ENCODE measurements at places on chromosomes 16 and 17.

GRCh38 chr16:27408012-27408601, 6.1 kb downstream of the IL21R start:
- no peak for DNase-seq

- DNase-seq: no peak
These were observed 8.2 kb downstream of the ARL4D start for GRCh38 chr17:43406676-43407645.

DNA sequence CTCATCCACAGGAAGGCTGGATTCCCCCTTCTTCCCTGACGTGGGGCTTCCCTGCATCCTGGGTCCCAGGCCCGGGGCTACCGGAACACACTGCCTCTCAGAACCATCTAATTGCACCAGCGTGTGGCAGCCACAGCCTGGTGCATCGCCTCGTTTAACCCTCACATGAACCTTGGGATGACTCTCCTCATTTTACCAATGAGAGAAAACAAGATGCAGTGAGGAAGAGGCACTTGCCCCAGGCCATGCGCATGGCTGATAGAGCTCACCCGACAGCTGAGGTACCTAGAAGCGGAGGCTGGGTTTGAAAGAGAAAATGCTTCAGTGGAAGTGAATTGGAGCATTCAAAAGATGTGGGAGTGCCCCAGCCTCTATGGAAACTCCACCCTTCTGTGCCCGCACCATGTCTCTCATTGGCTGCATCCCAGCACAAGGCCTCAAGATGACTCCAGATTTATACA, 162.3 kb downstream of the KATNIP start:
- DNase-seq: no peak

DNA sequence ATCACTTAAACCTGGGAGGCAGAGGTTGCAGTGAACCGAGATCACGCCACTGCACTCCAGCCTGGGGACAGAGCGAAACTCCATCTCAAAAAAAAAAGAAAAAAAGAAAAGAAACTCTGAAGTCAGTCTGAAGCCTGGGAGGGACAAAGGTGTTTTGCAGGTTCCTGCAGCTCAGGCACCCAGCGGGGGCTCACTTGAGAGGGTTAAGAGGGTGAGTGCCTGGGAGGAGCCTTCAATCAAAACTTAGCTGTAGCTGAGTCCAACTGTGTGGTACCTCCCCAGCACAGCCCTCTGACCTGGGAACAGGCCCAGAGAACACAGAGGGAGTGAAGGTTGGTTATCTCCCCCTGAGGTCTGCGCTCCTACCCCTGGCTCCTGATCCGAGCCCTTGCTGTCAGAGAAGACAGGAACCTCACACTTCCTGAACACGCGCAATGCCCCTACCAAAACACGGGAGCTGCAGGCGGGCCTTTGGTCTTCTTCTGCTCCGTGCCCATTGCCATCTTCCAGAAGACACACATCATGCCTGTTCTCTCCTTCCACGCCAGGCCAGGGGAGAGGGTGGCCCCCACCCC, 20.4 kb upstream of the ZC3H18 start:
- DNase-seq: no peak

GRCh38 chr17:31568539-31568938, 177.1 kb downstream of the RAB11FIP4 start:
- DNase-seq: no peak

DNA sequence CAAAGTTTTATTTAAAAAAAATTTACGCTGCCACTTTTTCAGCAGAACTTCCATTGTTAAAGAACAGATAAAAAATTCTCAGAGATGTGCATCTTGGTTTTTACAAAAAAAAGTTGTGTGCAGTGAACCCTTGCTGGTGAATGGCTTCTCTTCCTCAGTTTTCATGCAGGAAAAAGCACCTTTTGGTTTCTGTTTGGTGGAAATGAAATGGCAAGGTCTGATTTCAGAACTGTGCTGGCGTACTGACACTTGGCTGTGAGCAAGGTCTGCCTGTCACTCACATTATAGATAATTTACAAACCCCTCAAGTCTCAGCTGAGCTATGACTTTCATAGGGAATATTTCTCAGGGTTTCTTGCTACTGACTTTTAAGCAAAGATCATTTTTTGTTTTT, 5.7 kb upstream of the SALL1 start:
- DNase-seq: no peak

DNA sequence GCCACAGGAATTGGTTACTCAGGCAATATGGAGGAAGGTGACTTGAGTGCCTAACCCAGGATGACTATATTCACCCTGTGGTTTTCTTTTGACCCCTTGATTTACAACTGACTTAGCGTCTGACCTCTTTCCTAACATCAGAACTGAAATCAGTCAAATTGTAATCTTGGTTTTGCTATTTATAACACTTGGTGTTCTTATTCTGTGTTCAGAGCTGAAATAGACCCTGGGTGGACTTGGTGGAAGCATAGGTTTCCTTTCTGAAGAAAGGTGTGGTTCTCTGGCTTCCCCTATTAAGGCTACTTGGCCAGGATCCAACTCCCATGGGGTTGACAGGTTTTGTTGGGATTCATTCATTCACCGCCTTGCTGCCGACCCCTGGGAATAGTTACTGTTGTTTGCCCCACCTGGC, 80.8 kb downstream of the CLEC16A start:
- no peak for DNase-seq

DNA sequence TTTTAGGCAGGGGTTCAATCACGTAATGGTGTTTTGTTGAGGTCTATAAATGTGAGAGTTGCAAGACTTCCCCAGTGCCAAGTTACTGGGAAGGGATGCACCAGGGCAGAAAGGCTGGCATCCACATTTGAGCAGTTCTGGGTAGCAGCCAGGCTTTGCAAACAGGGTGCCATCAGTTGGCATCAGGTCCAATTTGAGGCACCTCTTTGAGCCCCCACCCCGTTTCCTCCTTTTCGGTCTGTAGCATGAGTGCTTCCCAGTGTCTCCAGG, 142.6 kb upstream of the CACNG5 start:
- DNase-seq: no peak

- DNase-seq: no peak
These were observed 1021.4 kb downstream of the CDH8 start for GRCh38 chr16:61014869-61015268.

- DNase-seq: no peak
These were observed 35.0 kb downstream of the SNX29 start for GRCh38 chr16:12011565-12011964.

DNA sequence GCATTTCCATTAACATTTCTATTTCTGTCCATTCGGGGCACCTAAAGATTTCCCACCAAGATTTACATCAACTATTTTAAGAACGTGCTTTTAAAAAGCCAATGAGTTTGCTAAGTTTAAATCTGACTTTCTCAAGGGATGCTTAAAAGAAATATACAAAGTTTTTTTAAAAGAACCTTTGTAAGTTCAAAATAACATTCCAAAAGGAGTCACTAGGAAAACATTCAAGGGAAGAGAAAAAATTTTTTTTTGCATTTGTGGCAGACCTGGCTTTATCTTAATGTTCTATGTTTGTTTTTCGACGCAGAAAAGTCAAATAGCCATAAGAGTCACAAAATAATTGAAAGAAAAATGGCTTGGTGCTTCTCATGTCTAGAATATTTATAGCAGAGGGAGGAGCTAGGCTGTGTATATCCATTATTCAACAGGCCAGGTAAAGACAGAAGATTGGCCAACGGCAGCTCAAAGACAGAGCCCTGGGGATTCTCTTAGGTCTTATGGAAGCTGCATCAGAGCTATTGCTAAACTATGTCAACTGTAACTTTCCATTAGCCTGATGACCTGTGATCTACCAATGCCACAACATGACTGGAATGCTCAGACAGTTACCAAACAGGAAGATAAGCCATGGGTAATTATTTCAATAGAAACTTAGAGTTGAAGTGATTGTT, 37.8 kb upstream of the MYOCD start:
- DNase-seq: no peak

DNA sequence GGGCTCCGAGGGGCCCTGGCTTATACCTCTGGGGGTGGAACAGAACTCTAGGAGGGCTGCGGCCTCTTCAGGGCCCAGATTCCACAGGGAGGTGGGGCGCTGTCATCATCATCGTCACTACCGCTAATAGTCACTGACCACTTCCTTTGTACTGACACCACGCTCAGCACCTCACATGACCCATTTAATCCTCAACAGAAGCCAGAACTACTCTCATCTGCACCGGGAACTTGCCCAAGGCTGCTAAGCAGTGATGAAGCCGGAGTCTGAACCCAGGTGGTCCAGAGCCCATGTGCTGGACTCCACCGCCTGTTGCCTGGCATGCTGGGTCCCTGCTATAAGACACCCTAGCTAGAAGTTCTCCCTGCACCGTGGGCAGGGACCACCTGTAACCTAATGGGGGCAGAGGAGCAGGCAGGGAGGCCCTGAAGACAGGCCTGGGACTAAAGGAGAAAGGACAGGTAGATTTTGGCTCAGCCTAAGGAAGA, 12.0 kb downstream of the UNC13D start:
- DNase-seq: no peak

GRCh38 chr17:9900784-9901183, 4.3 kb downstream of the RCVRN start:
- no peak for DNase-seq

GRCh38 chr17:79606487-79607281, 4.2 kb downstream of the RBFOX3 start:
- no peak for DNase-seq

DNA sequence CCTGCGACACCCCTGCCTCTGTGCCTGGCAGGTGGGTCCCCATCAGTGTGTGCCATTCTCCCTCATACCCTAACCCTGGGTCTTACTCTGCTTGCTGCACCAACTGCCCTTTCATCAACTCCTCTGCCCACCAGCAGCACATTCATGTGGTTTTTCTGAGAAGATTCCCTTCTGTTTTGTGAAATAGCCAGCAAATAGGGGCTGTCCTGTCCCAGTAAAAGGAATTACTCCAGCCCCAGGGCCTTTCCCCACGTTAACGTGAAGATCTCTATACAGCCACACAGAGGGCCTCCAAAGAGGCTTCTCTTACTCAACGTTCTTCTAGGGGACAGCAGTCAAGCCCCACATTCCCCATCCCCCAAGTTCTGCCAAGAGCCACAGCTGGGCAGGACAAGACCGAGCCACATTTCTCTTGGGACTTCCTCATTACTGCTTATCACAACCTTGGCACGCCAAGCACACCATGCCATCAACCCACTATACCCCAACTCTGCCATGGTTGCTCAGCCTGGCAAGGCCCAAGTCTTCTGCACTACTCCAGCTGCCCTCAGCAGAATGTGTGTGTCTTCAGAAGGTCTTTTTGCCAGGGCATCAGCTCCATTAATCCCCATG, 18.7 kb upstream of the CCL2 start:
- no peak for DNase-seq

GRCh38 chr16:85455534-85455933, 157.6 kb upstream of the GSE1 start:
- no peak for DNase-seq

DNA sequence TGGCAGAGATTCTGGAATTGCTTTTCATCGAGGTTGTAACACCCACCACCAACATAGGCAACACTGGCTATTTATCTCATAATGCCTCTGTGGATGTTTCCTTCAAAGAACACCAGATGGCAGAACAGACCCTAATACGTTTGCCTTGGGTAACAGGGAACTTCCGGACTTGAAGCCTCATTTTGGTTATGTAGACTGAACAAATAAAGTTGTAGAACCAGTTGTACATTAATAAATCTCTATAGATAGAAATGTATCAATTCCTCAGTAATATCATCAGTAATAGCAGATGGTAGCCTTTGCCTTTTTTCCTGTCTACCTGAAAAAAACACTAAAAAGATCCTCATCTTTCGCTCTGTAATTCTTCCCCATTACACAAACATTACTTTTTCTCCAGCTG, 25.9 kb upstream of the APOH start:
- DNase-seq: no peak

- no peak for DNase-seq
These were observed 8.0 kb downstream of the EIF4A3 start for GRCh38 chr17:80138856-80139426.

GRCh38 chr17:8173056-8173870, 2.9 kb downstream of the TMEM107 start:
- no peak for DNase-seq

- no peak for DNase-seq
These were observed 137.9 kb upstream of the IRX5 start for GRCh38 chr16:54792811-54793210.

- no peak for DNase-seq
These were observed 12.4 kb upstream of the ODF4 start for GRCh38 chr17:8327303-8327649.

Measured in cortex of kidney (tissue), 1 donor.